ENCODE measurements at places on chromosomes 7 and 10.

DNA sequence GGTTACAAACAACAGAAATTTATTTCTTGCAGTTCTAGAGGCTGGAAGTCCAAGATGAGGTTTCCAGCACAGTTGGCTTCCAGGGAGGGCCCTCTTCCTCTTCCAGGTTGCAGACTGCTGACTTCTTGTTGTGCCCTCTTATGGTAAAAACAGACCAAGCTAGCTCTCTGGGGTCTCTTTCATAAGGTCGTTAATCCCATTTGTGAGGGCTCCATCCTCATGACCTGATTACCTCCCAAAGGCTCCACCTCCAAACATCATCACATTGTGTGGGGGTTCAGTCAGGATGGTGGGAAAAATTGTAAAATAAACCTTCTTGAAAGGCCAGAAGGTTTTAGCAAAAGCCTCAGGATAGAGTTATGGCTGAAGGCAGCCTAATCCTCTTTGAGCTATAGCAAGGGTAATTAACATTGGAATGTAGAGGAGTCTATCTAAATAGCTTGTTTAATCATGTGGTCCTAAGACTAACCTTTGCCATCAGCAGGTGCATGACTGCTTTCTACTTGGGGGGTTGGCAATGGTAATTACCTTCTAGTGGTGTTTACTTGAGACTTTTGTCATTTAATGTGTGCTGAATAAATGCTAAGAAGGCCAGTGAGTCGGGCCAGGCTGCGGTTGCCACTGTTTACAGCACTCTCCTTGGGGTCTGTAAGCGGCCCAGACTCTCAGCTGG lies 80.8 kb downstream of the PPP1R17 start:
- DNase-seq, result no peak

DNA sequence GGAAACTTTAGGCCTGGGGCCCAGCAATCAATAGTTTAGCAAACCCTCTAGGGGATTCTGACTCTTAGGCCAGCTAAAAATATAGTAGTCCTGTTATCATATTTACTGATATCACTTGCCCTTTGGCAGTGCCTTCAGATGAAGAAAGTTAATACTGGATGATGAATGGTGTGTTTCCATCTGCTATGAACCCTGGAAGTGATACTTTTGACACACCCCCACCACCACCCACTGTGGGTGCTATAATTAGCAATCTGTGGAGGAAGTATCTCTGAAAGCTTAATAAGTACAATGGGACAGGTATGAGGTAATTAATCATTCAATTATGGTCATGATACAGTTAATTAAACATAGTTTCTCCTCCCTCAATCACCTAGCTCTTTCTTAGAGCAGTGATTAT lies 90.4 kb upstream of the LRRTM3 start:
- no peak for DNase-seq

- DNase-seq, result no peak
These were observed 21.7 kb upstream of the BTBD16 start for GRCh38 chr10:122249303-122249850.

DNA sequence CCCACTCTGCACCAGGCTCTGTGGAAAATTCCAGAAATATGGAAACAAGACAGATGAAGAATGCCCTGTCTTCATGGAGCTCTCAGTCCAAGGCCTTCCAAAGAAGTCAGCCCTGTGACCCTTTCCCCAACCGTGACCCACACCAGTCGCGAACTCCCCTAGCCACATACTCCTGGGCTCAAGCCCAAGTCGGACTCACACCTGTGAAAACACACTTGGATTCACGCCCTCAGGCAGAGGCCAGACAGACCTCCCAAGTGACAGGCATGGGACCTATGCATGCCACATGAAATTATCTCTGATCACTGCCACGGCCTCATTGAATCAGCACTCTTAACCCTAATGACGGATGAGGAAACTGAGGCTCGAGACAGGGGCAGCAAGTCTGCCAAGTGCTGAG lies 42.5 kb downstream of the ZCCHC24 start:
- no peak for DNase-seq

- no peak for DNase-seq
These were observed 248.0 kb downstream of the TNS3 start for GRCh38 chr7:47333959-47334358.

GRCh38 chr7:2604608-2605174 lies 27.1 kb upstream of the TTYH3 start:
- no peak for DNase-seq

- peak; percentile 68 for DNase-seq
These were observed 2.1 kb downstream of the PCOLCE start for GRCh38 chr7:100604028-100604975.

GRCh38 chr7:106218546-106218945 lies 66.2 kb downstream of the NAMPT start:
- no peak for DNase-seq

DNA sequence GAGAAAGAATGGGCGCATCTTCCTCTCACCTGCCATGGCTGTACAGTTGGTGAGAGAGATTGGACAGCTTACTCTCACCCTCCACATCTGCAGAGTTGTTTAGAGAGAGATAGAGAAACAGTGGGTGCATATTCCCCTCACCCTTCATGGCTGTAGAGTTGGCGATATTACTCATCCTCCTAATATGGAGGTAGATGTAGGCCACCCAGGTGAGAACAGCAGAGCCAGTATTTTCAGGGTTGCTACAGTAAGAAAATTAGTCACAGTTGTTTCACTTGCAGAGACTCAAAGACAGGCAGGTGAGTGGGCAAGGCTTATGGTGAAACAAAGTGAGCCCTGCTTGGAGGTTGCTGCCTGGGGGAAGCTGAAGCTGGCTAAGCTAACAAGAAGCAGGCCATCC lies 65.0 kb upstream of the PFKP start:
- DNase-seq, result no peak

DNA sequence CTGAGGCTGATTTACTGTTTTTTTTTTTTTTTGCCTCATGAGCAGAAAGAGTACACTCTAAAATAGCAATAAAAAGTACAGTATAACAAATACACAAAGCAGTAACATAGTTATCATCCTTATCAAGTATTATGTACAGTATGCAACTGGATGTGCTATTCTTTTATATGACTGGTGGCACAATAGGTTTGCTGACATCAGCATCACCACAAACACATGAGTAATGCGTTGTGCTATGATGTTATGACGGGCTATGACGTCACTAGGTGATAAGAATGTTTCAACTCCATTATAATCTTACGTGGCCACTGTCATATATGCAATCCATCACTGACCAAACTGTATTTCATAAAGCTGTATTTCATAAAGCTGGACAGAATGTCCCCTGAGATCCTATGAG lies 189.2 kb upstream of the GLI3 start:
- DNase-seq, result no peak

- DNase-seq, result no peak
These were observed 455.0 kb downstream of the CCSER2 start for GRCh38 chr10:84783386-84783785.

- no peak for DNase-seq
These were observed 262.2 kb downstream of the BAMBI start for GRCh38 chr10:28939281-28940157.

- no peak for DNase-seq
These were observed 2.3 kb downstream of the KLF6 start for GRCh38 chr10:3782451-3783315.

DNA sequence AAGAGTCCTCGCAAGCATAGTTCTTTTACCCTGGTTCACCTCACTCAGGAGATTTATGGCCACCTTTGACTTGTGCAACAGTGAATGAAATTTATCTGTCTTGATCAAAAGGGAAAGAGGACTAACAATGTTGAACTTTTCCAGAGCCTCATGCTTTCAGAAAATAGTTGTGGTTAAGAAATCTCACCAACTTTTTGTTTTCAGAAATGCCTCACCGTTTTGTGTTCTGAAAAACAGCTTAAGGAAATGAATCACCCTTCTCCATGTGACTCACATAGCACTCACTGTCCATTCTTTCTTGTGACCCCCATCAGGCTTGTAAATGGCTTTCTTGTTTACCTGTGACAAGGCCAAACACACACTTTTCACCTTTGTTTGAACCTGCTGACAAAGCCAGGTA lies 148.6 kb upstream of the FAM3C start:
- DNase-seq, result peak; percentile 59

DNA sequence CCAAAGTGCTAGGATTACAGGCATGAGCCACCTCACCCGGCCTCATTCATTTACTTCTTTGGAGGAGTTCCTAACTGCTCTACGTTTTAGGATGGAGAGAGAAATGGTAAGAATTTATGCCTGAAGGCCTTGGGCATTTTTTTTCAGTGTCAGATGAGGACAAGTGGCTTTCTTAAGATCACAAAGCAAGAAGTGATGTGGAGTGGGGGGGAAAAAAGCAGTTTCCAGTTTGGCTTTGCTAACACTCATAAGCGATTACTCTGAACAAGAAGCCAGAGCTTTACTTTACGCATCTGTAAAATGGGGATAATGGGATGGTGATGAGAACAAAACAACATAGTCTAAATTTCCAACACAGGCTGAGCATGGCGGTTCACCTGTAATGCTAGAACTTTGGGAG lies 2.6 kb upstream of the PPIA start:
- no peak for DNase-seq

DNA sequence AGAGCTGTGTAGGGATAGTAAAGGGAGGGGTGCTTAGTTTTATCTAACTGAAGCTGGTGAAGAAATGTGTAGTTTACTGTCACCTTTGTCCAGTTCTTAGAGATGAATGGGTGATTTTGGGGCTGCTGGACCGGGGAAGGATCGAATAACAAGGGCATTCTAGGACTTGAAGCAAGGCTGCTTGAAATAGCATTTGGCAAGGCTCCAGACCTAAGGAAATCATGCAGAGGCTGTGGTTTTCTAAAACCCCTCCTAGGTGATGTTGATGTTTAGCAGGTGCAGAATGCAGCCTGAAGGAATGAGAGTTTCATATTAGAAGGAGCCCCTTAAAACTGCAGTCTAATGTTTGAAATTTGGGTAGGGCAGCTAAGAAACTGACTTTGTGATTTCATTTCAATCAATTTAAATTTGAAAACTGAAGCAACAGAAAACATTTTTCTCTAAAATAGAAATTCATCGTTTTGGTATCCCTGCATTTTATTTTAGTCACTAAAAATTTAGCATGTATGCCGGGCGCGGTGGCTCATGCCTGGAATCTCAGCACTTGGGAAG lies 68.5 kb downstream of the TET1 start:
- peak; percentile 12 for DNase-seq

GRCh38 chr10:132532179-132532578 lies 5.4 kb upstream of the INPP5A start:
- DNase-seq, result no peak

DNA sequence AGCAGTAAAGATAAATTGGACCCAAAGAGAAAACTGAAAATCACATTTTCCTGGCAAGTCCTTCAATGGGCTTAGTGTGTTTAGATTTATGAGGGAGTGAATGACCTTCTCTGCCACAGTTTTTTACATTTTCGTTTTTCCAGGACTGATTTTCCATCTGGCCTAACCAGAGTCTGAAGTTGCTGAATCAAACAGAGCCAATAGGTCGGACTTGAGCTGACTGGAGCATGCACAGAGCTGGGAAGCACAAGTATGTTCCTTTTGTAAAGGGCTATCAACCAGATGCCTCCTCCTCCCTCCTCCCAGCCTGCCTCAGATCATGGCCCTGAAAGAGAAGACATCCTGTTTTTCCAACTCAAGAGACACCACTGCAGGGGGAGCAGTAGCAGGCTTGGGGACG lies 126.0 kb upstream of the ANKRD1 start:
- DNase-seq, result no peak

- DNase-seq, result no peak
These were observed 13.0 kb upstream of the DLG5 start for GRCh38 chr10:77939561-77940001.

DNA sequence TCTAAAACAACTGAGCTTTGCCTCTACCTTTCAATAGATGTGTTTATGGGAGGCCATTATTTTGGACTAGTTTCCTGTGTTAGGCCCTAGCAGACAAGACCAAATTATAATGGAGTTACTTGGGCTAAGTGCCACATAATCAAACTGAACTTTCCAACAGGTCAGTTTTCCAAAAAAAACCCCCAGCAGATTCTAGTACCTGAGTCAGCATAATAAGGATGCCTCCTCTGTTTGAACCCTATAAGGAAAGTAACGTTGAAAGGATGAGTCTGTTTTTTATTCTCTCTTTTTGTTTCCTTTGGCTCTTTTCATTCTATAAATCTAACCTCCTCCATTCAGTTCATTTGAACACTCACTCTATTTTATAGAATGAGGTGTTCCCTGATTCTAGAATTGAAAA lies 148.1 kb upstream of the FAM3C start:
- DNase-seq, result no peak
